Heart right ventricle (tissue), 16 donors: ENCODE measurements at places on chromosomes 1 and 21.

- no peak for DNase-seq
Measured at GRCh38 chr1:224407571-224408293, 26.9 kb downstream of the WDR26 start.

DNA sequence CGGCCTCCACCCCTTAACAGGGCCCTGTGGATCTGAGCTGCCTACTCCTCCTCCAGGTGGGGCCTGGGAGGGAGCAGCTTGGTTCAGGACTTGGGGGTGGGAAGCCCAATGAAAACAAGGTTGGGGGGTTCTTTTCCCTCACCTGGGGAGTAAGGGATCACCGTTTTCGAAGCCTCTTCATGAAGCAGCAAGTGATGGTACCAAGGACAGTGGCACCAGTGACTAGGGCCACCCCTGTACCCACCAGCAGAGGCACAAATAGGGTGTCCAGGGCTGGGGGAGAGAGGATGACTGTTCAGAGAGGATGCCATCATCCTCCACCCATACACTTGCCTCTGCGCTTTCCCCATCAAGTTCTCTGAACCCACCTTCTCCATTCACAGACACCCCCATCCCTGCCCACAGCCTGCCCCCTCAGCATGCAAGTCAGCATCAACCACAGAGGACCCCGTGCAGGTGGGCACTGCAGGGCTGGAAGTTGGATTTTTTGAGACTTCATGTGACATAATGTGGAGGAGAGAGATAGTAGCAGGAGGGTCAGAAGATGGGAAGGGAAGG, 6.7 kb downstream of the IGSF8 start:
- no peak for DNase-seq

DNA sequence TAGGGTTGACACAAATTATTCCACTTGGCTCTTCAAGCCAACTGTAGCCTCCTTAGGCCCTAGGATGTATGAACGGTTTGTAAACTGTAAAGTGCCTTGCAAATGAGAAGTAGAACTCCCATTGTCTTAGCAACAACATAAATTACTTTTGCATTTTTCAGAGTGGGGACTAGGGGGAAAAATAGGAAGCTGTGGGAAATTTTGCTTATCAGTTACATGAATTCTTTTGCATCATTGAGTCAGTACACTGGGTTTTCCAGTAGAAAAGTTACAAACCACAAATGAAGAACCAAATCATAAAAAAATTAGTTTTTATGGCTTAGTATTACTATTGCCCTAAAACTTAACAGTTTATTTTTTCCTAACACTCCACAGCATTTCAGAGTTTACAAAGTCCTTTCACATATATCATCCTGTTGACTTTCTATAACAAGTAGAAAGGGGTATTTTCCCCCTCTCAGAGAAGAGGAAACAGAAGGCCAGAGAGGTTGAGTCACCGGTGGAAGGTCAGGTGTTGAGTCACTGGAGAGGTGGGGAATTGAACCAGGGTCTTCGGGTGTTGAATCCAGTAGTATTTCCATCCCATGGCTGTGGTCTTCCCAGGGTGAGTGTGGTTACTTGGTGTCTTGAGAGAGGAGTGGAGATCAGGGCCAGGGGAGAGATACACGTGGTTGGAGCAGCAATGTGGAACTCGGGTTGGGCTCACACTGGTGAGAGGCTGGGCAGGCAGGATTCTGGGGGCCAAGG, 71.9 kb upstream of the USP24 start:
- no peak for DNase-seq

- no peak for DNase-seq
Measured at GRCh38 chr21:38489271-38489652, 9.0 kb downstream of the ERG start.

DNA sequence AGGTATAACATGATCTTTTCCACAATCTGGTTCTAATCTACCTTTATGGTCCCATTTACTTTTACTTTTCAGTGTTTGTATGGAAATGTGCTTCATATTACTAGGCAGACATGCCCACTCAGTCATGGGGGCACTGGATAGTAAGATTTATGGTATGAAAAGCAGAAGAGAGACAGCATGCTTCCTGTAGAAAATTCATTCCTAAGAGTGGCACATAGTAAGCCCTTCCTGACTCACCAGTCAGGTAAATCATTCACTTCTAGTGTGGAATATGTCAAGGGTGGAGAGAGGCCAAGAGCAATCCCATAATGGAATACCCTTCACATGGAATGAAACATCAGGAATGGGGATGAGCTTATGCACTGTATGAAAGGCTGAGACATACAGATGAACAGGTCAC, 49.5 kb upstream of the BCL10 start:
- DNase-seq: no peak

- no peak for DNase-seq
Measured at GRCh38 chr1:218925777-218926176, 247.9 kb upstream of the LYPLAL1 start.

DNA sequence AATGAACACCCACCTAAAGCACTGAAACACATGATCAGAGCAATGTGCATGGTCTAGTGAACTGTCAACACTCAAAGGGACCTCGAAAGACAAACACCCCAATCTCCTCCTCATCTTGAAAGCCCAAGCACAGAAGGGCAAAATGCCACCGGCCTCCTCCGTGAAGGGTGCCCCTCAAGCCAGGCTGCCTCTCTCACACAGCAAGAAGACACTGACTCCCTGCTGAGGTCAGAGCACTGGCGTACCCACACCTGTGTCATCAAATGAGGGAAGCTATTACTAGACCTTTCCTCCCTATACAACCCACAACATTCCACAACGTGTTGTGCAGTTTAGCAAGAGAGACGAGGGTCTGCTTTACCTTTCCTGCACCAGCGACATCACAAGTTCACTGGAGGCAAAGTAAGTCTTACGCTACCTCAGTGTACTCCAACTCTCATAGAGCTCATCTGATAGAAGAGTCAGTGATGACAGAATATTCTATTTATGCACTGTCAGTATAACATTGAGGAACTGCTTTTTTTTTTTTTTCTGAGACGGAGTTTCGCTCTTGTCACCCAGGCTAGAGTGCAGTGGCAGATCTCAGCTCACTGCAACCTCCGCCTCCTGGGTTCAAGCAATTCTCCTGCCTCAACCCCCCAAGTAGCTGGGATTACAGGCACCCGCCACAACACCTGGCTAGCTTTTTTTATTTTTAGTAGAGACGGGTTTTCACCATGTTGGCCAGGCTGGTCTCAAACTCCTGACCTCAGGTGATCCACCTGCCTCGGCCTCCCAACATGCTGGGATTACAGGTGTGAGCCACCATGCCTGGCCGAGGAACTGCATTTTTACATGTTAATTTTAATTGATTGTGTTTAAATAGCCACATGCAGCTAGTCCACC, 3.3 kb downstream of the SH3BP5L start:
- DNase-seq: no peak

DNA sequence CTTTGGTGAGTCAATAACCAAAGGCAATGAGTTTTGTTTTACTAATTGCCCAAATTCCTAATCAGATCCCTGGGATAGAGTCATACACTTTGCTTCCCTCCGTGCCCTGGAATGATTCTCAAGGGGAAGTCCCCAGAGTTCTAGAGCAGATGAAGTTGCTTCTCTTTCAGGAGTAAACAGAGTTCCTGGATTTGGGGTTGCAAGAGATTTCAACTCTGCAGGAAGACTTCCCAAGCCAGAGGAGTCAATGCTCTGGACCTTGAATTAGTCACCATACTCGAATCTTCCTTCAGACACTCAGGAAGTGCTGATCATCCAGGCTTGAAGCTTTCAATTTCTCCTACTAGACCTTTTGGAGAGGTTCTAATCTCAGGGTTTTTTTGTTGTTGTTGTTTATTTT, 39.6 kb downstream of the FCER1A start:
- no peak for DNase-seq

GRCh38 chr1:94418664-94419655, 771 bp downstream of the ABCD3 start:
- DNase-seq: peak; percentile 67

DNA sequence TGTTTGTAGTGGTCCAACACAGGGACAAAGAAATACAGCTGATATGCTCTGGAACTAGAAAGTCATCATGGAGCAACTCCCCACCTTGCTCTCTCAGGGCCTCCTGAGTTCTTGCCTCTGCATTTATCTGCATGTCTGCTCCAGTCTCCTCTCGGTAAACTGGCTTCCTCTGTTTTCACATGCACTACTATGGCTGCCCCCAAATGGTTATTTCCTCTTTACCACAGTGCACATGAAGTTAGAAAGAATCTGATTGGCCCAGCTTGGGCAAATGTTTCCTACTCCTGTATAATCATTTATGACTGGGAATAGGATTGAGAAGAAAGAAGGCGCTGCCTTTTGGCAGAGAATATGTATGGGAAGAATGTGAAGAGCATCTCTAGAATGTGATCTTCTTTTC, 16.5 kb upstream of the PSMB2 start:
- no peak for DNase-seq

DNA sequence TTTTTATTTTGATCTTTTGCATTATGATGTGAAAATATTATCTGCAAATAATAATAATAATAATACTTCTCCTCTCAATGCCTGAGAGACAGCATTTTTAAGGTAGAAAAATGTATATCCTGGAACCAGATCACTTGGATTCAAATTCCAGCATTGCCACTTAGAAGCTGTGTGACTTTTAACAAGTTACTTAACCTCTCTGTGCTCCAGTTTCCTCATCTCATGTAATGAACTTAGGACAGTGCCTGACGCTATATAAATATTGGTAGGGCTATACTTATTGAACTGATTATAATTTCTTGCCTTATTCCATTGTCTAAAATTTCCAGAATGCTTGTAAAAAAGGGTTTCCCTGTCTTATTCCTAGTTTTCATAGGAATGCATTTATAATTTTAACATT, 137.2 kb downstream of the IGSF21 start:
- no peak for DNase-seq

DNA sequence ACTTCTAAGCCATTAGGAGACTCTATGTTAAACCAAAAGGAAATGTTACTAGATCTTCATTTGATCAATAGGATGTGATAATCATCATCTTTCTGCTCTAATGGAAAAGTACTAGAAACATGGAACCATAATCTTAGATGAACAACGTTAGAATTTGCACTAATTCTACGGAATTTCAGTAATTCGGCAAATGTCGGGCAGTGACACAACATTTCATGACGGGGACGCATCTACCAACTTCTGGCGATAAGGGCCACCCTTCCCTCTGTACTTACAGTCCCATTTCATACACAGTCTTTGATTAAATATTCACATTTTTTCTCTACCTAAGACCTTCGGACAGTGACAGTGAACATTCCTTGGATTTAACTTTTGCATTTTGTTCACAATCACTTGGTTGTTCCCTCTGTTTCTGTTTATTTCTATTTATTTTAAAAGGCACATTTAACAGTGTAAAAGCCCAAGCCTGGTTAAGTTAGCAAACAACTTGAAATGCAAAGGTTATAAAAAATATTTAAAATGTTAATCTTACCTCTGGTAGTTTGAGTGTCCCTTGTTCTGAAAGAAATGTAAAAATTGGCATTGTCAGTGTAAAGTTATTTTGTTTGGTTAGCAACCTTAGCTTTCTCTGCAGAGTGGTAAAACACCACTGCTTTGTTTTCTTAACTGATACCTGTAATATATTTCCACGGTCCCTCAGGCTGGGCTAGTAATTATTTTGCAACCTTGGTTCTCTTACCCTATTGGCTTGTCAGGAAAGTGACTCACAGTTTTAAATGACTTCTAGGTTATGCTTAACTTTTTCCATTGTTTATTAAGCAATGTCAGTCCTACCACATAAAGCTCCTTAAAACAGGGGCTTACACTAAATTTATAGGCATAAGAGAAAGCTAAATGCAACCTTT, 276.9 kb downstream of the VAV3 start:
- no peak for DNase-seq

- DNase-seq: no peak
Measured at GRCh38 chr1:160438935-160439334, 38.6 kb downstream of the VANGL2 start.

DNA sequence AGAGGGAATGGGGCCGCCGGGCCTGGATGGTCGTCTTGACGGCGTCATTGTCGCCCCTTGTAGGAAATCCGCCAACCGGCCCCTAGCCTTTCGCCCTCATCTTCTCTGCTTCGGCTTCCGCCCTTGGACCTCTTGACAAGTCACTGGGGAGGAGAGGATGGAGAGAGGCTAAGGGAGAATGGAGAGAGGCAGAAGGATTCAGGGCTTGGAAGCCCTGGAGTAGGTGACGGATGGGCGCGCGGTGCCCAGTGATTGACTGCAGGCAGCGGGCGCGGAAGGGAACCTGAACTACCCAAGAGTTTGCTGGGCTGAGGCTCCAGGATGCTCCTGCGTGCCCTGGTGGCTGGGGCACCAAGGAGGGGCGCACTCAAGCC, 651 bp downstream of the PDE4B start:
- no peak for DNase-seq

GRCh38 chr1:214067397-214067796, 79.6 kb downstream of the PROX1 start:
- DNase-seq: no peak

GRCh38 chr1:75668813-75669212, 55.7 kb upstream of the ACADM start:
- DNase-seq: no peak

GRCh38 chr1:234956821-234957329, 171.8 kb downstream of the TOMM20 start:
- no peak for DNase-seq

- DNase-seq: no peak
Measured at GRCh38 chr1:246647513-246647912, 76.7 kb upstream of the SCCPDH start.

DNA sequence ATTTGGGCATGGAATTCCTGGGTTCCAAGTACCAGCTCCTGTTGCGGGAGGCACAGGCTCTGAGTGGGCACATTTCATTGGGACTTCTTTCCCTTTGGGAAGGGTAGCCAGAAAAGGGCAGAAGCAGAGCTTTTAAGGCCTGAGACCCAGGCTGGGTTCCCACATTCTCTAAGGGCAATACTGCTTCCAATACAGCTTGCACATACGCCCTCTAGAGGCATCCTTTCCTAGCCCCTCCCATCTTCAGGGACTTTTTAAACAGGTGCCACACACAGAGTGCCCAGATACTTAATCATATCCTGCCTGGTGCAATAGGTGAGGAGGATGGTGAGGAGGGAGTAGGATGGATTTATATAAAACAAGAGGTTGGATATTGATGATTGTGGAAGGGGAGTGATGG, 5.7 kb downstream of the GPR88 start:
- no peak for DNase-seq

DNA sequence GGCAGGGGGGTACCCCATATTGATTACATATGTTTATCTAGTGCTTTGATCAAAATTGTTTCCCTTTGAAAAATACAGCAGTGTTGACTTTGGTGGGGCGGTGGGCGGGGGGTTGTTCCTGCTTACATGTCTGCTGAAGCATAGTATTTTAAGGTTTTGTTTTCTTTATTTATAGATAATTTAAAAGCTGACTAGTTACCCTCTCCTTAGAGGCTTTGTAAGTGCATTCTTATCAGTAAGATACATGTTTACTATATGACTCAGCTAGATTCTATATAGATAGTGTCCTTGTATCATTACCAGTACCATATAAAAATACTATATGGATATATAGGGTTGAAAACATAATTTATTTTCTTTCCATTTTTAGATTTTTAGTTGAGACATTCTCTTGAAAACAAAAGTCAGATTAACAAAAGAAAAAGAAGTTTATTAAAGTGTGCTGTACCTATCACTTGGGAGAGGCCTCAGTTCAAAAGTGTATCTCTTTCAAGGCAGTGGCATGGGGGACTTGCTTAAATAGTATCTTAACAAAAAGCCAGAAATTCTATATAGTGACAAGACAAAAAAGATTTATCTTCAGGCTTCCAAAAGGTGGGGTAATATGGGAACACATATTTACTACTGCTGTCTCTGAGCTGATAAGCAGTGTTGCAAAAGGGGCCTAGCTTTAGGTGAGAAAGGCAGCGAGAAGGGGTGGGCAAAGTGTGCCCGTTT, 79.0 kb downstream of the HS2ST1 start:
- DNase-seq: no peak
